ENCODE measurements at places on chromosomes 3 and 15.

- no peak for DNase-seq
Measured at GRCh38 chr15:76185716-76186115, 125.6 kb downstream of the ETFA start.

DNA sequence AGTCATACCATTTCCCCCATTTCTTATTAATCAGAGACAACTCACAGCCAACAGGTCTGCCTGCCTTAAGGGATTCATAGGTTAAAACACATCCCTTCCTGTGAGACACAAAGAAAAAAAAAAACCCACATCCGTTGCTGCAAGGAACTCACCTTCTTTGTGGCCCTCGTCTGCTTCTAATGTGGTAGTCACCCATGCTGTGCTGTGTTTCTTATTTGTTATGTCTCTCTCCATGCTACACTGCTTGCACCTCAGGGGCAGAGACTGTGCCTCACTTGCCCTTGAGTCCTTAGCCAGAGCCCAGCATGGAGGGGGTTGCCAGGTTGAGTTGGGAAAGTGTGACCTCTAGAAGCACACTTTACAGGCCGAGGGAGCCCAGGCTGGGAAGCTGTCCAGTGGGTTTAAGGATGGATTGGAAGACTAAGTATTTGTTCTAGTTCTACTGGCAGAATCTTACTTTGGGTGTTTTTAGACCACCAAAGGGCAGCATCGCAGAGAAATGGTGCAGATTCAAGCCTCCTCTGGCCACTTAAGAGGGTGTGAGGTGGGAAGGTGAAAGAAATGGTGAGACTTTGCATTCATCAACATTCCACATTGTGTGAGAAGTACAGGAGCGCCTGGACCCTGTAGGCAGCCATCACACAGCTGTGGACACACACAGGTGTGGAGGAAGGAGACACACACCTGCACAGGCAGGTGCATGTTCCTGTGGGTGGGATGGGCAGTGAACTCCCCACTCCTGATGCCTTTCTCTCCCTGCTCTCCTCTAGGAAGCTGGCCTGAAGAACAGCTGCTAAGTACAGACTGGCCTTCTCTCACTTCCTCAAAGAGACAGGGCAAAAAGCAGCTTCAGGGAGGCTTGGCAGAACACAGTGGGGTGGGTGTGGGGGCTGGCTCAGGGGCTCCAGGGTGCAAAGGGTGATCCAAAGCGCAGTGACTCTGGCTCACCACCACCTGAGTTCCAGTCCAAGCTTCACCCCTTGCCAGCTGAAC, 48.8 kb downstream of the GLB1 start:
- no peak for DNase-seq

DNA sequence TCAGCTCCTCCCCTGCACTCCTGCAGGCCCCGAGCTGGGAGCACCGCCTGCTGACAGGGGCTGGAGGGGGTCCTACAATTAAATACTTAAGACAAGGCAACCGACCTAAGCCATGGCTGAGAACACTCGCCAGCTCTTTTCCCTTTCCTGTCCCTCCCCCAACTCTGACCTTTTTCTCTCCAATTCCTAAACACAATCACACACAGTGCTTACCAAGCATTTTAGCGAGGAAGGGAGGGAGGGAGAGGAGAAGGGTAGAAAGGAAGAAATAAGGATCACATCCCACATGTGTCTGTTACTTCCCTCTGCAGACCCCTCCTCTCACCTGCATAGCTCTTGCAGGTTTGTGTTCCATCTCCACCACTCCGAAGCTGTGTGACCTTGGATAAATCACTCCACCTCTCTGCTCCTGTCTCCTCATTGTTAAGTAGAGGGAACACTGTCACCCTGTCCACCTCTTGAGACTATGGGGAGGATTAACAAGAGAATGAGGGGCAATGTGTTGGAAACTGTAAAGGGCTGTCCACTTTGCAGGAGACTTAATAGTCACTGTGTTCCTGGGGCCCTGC, 63.6 kb downstream of the CYP11A1 start:
- no peak for DNase-seq

GRCh38 chr3:114863848-114864247, 283.2 kb downstream of the ZBTB20 start:
- no peak for DNase-seq

DNA sequence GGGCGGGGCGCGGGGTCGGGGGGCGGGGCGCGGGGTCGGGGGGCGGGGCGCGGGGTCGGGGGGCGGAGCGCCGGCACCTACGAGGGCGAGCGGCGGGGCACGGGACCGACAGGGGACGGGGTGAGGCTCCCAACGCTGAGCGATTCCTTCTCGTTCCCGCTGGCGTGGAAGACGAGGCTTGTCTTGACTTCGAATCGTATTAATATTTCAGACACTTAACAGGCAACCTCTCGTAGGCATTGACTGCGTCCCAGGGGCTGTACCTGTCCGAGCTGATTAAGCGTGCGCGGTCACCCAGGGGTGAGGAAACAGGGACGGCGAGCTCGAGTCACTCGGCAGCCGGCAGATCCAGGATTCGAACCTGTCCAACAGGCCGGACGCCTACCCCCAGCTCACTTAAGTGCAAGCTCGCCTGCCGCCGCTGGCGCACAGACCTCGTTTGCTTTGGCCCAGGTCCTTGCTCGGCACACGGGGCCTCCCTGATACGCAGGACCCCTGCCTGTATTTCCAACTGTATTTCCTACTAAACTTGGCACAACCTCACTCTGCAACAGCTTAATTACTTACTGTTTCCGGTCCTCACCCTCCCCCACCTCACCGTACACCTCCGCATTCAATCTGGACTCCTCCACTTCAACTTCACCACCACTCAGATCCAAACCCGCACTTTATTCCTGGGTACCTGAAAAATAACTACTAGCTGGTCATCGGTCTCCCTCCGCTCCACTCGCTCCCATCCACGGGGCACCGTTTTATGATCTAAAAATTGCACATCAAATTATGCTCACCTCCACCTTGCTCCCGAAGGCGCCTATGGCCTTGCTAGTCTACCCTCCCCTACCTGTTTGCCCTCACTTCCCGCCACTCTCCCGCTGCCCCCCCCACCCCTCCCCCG, 722 bp upstream of the ZXDC start:
- DNase-seq = no peak

- DNase-seq = no peak
Measured at GRCh38 chr3:23376516-23377248, 173.6 kb downstream of the UBE2E2 start.

DNA sequence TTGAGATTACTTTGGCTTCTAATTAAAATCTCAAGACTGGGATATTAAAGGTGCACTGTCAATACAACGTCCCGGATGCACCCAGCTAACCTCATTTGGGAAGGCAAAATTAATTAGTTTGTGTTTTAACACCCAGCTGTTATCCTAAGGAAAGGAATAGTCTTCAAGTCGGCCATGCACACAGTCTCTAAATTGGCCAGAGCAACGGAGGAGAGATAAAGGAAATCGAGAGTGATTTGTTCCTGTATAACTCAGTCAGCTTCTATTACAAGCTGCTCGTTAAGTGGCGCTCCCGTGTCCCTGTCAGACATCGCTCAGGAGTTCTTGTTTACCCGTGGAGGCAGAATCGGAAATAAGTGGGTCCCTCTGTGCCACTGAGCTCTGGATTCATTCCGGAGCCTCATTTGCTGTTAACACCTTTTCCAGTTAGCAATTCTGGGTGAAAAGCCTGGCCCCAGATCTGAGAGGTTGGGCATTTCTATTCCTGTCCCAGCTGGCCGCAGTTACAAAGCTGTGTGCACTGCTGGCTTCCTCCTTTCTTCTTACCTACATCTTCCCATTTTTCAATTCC, 63.9 kb downstream of the ST8SIA2 start:
- no peak for DNase-seq

- DNase-seq = no peak
Measured at GRCh38 chr3:47323431-47324277, 40.9 kb downstream of the KLHL18 start.

GRCh38 chr3:24595796-24596195, 101.1 kb upstream of the THRB start:
- no peak for DNase-seq

DNA sequence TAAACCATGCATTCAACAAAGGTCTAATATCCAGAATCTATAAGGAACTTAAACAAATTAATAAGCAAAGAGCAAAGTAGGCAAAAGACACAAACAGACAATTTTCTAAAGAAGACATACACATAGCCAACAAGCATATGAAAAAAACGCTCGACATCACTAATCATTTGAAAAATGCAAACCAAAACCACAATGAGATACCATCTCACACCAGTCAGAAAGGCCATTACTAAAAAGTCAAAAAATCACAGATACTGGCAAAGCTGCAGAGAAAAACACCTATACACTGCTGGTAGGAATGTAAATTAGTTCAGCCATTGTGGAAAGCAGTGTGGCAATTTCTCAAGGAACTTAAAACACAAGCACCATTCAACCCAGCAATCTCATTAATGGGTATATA, 53.8 kb downstream of the FSIP1 start:
- DNase-seq = no peak

DNA sequence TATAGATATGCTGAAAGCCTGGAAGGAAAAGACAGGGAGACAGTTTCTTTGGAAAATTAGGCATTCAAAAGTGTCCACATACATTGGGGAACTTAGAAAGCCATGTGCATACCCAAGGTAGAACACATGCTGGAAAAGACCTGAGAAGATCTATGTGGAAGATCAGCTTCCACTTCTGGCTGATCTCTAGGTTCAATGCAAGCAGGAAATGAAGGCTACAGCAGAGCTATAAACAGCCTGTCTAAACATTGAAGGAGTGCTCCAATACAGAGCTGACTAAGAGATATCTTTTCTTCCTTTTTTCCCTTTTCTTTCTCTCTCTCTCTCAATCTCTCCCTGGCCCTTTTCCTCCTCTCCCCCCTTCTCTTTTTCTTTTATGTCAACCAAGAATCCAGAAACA, 73.6 kb upstream of the TCF12 start:
- DNase-seq = no peak

- DNase-seq = no peak
Measured at GRCh38 chr3:81268526-81268925, 492.9 kb downstream of the GBE1 start.

DNA sequence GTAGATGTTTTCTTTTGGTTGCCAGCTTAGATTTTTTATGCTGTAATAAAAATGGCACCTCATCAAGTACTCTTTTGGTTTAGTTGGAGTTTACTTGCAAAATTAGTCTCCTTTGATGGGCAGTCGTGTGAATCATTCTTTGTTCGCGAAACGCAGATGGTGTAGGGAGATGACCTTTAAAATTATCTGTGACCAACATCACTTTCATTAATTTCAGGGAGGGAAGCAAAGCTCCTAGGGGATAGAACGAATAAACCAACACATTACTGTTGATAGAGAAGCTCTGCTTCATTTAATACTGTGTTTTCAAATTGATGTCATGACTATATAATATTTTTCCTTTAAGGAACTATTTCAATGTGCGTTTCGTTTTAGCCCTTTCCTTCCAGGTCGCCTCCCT, 67.4 kb downstream of the USP13 start:
- no peak for DNase-seq

DNA sequence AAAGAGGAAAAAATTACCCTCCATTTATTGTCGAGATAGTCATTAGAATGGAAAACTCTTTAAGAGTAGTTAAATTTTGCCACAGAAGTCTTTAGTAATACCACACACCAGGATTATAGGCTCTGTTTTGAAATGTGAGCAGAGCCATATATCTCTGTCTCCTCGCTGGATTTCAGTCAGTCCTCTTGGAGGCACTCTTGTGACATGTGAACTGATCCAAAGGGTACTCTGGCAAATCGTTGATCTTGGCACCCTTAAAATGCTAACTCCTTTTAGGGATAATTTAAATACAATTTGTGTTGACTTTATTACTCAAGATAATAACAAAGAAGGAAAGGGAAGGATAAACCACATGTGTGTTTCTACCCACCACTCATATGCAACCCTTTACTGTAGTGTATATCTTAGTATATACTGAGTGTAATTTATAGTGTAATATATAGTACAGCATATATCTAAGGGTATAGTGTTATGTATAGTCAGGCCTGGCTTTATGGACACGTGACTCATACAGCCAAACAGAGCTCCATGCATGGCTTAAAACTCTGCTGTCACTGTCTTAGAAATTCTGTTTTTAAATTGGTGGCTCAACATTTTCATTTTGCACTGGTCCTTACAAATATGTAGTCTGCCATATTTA, 12.3 kb upstream of the KPNA4 start:
- no peak for DNase-seq

GRCh38 chr15:82970696-82971095, 15.3 kb upstream of the RAMAC start:
- DNase-seq = no peak

- DNase-seq = no peak
Measured at GRCh38 chr3:50350213-50350526, 405 bp downstream of the NPRL2 start.

DNA sequence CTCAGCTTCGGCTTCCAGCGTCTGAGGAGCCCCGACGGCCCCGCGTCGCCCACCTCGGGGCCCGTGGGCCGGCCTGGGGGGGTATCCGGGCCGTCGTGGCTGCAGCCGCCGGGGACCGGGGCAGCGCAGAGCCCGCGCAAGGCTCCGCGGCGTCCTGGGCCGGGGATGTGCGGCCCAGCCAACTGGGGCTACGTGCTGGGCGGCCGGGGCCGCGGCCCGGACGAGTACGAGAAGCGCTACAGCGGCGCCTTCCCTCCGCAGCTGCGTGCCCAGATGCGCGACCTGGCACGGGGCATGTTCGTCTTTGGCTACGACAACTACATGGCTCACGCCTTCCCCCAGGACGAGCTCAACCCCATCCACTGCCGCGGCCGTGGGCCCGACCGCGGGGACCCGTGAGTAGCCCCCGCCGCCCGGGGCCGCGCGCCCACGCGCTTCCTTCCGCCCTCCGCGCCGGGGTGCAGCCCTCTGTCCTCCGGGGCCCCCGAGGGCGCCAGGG, 462 bp downstream of the EDEM1 start:
- no peak for DNase-seq

DNA sequence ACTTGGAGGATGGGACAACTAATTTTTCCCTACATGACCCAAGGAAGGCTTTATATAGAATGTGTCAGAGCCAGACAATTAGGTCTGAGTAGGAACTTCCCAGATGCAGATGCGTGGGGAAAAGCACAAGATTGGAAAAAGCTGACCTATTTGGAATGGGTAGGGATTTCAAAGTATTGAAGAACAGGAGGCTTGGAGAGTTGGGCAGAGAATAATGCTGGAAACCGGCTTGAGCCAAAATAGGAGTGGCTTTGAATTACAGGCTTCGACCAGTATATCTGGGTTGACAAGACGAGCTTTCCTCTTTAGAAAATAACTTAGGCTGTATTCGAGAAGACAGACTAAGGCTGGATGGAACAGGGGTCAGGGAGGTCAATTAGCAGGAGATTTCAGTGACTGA, 181.1 kb downstream of the GBE1 start:
- no peak for DNase-seq

- no peak for DNase-seq
Measured at GRCh38 chr3:152258448-152259393, 10.0 kb upstream of the MBNL1 start.

DNA sequence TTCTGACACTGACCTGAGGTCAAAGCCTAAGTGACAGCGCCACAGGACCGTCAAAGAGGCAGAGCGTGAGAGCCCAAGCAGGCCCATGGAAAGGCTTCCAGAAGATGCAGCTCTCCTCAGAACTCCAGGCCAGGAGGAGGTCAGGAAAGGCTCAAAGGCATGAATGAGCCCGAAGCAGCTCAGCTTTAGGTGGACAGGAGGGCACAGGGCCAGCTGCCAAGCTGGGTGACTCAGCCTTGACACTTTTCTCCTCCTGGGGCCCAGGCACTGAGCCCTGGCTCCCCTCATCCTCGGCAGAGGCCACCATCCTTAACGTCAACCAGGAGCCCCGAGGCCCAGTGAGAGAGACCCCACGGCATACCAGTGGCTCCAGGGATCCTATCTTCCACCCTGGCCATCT, 62.9 kb downstream of the ADCY5 start:
- no peak for DNase-seq

- no peak for DNase-seq
Measured at GRCh38 chr15:99416191-99417188, 149.3 kb upstream of the MEF2A start.

GRCh38 chr3:78255403-78255802, 1215.5 kb downstream of the ROBO2 start:
- no peak for DNase-seq

Measured in cortex of kidney (tissue), 1 donor.